ENCODE measurements at places on chromosomes 13 and 19.
A peak's percentile ranks its signal among the peaks of the same experiment; 100 is the strongest.

- no peak for DNase-seq
These were observed 4.5 kb upstream of the ADAMTS10 start for GRCh38 chr19:8615024-8615423.

DNA sequence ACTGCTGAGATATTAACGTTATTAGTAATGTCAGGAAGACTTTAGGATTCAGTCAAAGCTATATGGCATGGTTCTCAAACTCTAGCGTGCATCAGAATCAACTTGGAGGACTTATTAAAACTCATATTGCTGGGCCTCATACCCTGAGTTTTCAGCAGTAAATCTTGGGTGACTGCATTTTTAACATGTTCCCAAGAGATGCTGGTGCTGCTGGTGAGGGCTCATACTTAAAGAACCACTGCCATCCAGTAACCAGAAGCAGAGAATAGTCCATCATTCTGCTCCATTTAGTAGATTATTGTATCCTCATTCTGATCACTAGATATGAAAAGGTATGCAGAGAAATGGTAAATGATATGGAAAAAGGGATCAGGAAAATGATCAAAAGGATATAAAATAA, 7.9 kb downstream of the GPR12 start:
- no peak for DNase-seq

DNA sequence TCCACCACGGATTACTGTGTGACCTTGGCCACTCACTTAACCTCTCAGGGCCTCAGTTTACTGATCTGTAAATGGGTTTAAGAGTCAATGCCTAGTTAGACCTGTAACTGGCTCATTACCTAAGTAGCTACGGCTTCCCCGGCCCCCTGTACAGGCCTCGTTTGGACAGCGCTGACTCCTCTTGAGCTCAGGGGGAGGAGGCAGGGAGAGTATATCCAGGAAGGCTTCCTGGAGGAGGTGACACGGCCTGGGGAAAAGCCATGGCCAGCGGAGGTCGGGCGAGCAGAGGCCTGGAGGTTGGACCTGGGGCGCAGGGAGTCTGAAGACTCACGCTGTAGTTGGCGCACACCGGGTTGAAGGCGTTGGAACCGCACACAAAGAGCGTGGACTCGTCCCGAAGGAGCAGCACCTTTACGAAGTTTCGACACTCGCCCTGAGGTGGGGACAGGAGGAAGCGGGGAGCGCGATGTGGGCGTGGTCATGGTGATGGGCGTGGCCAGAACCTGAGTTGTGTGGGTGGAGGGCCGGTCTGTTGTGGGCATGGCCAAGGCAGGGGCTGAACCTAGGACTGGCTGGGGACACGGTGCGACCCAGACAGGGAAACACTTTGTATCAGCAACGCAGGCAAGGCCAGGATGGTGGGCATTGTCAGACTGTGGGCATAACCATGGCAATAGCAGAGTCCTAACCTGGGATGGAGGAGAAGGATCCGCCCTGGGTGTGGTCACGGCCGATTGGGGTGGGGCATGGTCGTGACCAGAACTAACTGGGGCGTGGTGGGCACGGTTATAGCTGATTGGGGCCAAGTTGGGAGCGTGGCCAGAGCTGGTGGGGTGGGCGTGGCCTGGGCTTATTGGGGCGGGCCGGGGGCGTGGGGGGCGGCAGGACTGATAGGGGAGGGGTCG, 3.6 kb downstream of the SEMA6B start:
- no peak for DNase-seq

DNA sequence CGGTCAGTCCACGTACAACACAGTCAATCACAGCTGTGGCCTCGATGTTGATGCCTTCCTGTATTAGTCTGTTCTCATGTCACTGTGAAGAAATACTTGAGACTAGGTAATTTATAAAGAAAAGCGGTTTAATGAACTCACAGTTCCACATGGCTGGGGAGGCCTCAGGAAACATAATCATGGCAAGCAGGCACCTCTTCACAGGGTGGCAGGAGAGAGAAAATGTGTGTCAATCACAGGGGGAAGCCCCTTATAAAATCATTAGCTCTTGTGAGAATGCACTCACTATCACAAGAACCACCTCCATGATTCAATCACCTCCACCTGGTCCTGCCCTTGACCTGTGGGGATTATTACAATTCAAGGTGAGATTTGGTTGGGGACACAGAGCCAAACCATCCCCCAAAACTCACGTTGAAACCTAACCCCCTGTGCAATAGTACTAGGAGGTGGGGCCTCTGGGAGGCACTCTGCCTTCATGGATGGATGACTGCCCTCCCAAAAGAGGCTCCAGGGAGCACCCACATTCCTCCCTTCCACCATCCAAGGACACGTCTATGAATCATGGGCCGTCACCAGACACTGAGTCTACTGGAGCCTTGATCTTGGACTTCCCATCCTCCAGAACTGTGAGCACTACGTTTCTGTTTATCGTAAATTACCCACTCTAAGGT, 2.3 kb upstream of the PROZ start:
- DNase-seq = no peak

DNA sequence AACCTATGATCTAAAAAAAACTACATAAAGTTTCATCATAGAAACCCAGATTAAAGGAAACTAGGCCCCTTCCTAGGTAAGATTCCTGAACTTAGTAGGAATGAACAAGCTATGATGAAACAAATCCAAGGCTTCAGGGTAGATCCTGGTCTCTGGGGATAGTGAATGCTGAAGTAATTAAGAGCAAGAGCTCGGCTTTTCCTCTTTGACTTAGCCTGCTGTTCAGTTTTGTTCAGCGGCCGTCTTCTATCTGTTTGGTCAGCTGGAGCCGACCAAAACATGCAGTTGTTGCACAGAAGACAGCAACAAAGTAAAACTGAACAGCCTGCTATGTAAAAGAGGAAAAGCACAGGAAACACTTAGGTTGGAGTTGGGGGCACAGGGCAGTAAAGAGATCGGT, 44.1 kb upstream of the RFXAP start:
- DNase-seq = no peak

GRCh38 chr19:33064792-33065550, at the start of gene RHPN2:
Gene RHPN2, minus strand, starts transcription at chr19:33064888. Its CDS starts 36 bp downstream, at chr19:33064852.
- DNase-seq = peak; percentile 9

- no peak for DNase-seq
These were observed 31.5 kb upstream of the OR10H1 start for GRCh38 chr19:15846923-15847322.

GRCh38 chr13:74550039-74550438, 415.8 kb upstream of the KLF12 start:
- no peak for DNase-seq

GRCh38 chr13:26518451-26518959, 39.0 kb upstream of the WASF3 start:
- DNase-seq = no peak

- no peak for DNase-seq
These were observed 305.6 kb upstream of the TMTC4 start for GRCh38 chr13:100980171-100980570.

DNA sequence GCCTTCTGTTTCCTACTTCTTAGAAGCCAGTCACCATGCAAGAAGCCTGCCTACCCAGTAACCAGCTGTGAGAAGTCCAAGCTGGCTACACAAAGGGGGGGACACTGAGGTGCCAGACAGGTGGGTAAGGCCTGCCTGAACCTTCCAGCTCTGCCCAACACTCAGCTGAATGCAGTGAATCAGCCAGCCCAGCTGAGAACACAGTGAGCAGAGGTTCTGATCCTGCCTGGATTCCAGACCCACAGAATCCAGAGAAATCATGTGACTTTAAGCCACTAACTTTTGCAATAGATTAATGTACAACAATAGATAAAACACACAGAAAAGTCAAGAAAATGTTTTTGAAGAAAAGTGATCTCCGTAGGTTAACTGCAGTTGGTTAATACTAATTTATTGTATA, 151.7 kb downstream of the EFNB2 start:
- DNase-seq = no peak

Data from stimulated activated CD4-positive, alpha-beta T cell treated with anti-CD3 and anti-CD28 coated beads, TNF-alpha, amount 100 ng/mL, for 4 hours (primary cell).